ENCODE measurements at places on chromosomes 13 and 19.

DNA sequence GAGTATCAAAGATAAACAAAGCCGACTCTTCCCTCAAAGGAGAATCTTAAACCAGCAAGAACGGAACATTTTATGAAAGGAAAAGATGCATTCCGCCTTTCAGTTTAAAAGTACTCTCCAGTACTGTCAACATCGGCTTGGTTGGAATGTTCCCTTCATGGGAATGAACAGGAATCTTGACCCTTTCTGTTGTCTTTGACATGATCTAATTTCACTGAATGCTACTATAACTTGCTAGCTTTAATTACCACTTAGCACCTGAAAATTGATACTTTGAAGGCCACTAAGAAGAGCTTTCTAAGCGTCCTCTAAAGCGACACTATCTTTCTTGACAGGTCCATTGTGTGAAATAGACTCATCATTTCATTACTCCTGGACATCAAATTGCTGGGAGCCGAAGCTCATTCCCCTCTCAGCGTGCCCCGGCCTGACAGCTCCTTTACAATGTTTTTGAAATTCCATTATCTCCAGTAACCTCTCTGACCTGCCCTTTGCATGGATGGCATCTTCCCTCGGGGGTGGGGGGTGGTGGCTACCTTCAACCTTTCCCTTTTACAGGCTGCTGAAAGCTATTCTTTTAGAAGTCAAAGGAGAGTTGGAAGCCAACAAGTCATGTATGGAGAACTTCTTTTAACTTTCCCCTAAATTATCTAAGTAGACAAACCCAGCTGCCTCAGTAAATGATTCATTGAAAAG, 67.9 kb downstream of the EFNB2 start:
- no peak for DNase-seq

- DNase-seq: no peak
Measured at GRCh38 chr13:33402975-33403374, 117.4 kb upstream of the STARD13 start.

- no peak for DNase-seq
Measured at GRCh38 chr13:42049454-42049813, 986 bp downstream of the DGKH start.

GRCh38 chr19:28710278-28710677, 502.7 kb downstream of the UQCRFS1 start:
- DNase-seq: no peak

DNA sequence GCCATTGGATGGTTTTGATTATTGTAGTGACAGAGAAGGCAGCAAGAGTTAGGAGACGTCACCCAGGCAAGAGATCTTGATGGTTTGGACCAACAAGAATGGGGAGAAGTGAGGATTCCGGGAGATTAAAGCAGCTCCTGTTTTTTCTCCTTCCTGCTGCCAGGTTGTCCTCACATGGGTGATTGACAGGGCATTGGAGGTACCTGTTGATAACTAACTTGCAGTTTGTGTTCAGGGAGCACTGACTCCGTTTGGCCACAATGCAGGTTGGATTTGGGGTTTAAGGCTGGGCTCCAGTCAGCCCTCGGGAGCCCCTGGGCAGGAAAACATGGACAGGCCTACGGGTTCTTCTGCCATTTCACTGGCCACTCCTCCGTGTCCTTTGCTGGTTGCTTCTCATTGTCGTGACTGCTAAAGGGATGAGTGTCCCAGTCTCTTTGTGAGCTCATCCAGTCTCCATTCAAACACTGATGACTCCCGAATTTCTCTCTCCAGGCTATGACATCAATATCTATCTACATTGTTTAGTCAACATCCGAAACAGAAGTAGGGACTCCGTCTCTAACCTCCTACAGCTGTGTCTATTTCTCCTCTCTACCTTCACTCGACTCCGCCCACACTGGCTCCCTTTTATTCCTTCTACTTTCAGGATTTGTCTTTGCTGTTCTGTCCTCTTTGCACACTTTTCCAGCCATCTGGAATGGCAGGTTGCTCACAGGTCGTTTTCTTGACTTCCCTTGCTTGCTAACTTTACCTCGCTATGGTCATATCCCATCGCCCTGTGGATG, 1.3 kb upstream of the PTOV1 start:
- no peak for DNase-seq

DNA sequence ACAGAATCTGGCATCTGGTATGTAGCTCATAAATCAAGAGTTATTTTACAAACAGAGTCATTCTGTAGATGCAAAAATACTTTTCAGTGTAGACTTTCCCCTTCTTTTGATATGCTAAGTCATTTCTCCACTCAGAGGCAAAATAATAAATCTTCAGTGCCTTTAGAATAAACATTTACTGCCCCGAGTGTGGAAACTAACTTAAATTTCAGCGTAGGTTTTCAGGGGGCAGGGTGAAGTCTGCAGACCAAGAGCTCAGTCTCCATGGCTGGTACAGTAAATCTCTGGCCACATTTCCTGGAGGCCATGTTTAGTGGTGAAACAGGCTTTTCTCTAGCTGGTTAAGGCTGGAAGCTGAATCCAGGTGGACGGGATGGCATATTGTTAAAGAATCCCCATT, 13.1 kb upstream of the ADPRHL1 start:
- DNase-seq: no peak

- DNase-seq: no peak
Measured at GRCh38 chr13:64992314-64992713, 2237.8 kb downstream of the PCDH9 start.

DNA sequence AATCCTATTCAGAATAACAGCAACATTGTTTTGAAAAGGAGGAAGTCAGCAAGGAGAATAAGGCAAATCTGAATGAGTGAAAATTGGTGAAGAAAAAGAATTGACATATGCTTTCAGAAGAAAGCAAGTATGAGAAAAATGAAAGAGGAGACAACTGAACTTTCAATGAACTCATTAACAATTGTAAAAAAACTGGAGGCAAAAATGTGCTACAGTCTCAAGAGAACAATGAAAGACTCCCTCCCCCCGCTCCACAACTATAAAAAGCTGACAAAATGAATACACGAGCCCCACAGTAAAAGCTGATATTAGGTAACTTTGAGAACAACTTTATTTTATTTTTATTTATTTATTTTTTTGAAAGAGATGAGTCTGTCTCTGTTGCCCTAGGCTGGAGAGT, 373.1 kb downstream of the DIAPH3 start:
- no peak for DNase-seq

GRCh38 chr13:30936971-30937370, 4.5 kb downstream of the TEX26 start:
- DNase-seq: no peak
